Islet precursor cell (in vitro differentiated cells): ENCODE measurements at places on chromosomes 13 and 19.

- peak; percentile 75 for DNase-seq
Observed at GRCh38 chr19:44951179-44952159, 3.7 kb upstream of the CLPTM1 start.

DNA sequence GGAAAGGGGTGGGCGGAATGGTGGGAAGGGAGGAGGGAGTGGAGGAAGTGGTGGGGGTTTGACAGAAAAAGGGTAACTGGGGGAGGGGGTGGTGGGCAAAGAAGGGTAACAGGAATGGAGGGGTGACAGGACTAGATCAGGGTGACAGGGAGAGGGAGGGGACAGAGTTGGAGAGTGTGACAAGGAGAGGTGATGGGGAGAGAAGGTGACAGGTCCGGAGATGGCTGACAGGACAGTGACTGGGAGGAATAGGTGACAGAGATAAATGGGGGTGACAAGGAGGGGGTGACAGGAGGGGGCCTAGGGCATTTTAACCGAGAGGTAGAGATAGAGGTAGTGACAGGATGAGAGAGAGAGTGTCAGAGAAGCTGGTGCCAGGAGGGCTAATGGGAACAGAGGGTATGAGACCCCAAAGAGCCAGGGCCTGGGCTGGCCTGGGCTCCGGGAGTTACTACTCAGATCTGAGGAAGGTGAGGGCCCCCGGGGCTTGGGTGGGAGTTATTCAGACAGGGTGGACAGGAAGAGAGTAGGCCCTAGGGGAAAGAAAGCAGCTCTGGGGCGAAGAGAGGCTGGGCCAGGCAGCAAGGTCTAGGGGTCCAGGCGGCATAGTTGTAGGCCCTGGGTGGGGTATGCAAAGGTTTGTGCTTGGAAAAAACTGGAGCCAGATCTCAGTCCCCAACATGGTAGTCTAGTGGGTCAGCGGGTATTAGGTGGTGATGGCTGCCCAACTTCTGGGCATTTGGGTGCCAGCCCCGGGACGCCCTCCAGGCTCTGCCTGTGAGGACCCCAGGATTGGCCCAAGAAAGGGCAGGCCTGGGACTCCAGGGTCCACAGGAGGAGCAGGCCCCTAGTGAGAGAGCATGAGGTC is 660 bp downstream of the CIC start:
- no peak for DNase-seq

- DNase-seq = peak; percentile 96
Observed at GRCh38 chr19:3969435-3970312, 1.2 kb downstream of the DAPK3 start.

GRCh38 chr19:36256064-36256463 is 41.2 kb downstream of the ZNF146 start:
- DNase-seq = no peak

- DNase-seq = no peak
Observed at GRCh38 chr19:14511229-14511593, 7.0 kb downstream of the DNAJB1 start.

DNA sequence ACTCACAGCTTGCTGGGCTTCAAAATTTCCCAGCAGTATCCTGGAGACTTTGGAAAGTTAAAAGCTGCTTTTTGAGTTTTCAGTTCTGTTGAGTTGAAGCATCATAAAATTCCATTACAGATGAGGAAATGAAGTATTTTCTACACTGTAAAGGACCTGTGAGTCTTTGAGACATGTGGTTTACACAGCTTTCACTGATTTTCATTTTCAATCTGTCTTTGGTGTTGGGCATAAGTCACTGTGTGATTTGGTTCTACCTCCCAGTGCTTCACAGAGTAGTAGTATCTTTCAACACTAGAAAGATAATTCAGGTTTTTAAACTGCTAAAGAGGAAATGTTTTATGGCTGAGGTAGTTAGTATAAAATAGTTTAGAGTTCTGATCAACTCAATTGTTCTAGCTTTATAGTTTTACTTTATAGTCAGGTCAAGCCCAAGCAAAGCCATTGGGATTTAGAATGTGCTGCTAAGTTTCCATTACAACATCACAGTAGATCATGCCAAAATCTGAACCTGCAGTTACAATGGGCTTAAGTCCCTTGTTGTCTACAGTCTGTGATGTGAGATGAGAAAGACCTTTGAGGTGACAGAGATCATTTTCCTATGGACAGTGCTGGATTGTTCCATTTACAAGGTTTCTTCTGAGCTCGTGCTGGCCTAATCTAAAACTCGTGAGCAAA is 161.6 kb downstream of the FLT1 start:
- no peak for DNase-seq

DNA sequence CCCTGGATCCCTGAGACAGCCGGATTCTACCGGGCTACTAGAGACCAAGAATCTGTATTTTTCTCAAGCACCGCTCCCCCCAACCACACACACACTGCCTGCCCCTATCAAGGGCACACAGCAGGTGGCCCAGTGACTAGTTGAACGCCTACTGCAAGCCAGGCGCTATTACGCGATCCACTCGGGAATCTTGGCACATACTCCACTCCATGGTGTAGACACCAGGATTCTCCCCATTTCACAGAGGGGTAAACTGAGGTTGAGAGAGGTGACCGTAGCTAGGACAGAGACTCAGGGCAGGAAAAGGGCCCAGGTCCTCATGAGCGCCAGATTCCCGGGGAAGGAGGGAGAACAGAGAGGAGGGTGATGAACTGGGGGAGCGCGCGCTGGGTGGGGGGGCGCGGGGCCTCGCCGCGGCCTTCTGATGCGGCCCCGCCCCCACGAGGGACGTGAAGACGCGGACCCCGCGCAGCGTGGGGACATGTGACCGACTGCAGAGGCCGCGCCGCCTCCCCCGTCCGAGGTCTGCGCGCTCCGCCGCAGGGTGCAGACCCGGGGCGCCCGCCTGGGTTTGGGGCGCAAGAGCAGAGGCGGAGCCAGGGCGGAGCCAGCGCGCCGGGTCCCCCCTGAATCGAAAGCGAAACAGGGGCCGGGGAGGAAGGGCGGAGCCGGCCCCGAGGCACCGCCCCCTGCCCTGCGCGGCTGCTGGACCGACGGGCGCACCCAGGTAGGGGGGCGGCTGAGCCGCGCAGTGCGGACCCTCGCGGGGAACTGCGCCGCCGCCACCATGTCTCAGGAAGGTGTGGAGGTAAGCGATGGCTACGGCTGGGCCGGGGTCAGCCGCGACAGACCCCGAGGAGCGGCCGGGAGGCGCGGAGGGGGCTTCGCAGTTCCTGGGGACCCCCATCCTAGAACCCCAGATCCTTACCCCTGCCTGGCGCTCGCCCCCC is at the start of gene SHFL:
Gene SHFL (plus strand): TSS at position 677 of the 950 bp plus-strand sequence. CDS start 111 bp downstream, at position 788.
- DNase-seq = no peak

DNA sequence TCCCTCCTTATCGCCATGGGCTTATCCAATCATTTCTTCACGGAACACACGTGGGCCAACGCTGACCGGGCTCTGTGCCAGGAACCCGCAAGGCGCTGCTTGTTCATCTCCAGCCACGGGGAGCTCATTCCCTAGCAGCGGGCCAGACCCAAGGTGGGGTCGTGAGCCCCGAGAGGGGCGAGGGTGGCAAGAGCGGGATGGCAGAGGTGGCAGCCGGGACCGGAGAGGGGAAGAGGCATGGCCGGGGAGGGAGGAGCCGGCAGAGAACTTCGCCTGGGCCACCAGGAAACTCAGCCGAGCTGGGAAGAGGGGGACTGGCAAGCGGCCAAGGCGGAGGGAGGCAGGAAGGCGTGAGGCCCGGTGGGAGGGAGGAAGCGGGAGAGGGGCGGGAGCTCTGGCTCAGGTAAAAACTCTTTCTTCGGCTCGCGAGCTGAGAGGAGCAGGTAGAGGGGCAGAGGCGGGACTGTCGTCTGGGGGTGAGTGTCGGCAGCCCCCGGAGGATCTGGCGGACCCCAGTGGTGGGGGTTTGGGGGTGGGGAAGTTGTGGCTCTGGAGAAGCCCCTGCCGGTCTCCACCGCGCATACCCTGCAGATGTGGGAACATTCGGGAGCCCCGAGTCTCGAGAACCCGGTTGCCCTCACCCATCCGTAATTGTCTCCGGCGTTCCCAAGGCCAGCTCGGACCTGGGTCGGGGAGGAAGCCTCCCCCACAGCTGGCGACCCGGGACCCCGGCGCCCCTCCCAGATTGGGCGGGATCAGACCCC is at the start of gene B3GNT3:
Gene B3GNT3 (plus strand): TSS at position 408 of the 764 bp plus-strand sequence. CDS start 12,670 bp downstream, outside the sequence.
- peak; percentile 78 for DNase-seq

GRCh38 chr13:31105020-31105795 is 56.5 kb downstream of the HSPH1 start:
- DNase-seq = peak; percentile 47

GRCh38 chr13:113526466-113527220 is 36.1 kb upstream of the DCUN1D2 start:
- peak; percentile 44 for DNase-seq

DNA sequence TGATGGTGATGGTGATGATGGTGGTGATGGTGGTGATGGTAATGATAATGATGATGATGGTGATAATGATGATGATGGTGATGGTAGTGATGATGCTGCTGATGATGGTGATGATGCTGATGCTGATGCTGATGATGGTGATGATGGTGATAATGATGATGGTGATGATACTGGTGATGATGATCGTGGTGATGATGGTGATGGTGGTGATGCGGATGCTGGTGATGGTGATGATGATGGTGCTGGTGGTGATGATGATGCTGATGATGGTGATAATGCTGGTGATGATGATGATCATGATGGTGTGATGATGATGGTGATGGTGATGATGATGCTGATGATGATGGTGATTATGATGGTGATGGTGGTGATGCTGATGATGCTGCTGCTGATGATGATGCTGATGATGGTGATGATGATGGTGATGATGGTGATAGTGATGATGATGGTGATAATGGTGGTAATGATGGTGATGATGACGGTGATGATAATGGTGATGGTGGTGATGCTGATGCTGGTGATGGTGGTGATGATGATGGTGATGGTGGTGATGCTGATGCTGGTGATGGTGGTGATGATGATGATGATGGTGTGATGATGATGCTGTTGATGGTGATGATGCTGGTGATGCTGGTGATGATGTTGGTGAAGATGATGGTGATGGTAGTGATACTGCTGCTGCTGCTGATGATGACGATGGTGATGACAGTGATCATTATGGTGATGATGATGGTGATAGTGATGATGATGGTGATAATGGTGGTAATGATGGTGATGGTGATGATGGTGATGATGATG is 62.8 kb downstream of the ZNF536 start:
- DNase-seq = no peak

DNA sequence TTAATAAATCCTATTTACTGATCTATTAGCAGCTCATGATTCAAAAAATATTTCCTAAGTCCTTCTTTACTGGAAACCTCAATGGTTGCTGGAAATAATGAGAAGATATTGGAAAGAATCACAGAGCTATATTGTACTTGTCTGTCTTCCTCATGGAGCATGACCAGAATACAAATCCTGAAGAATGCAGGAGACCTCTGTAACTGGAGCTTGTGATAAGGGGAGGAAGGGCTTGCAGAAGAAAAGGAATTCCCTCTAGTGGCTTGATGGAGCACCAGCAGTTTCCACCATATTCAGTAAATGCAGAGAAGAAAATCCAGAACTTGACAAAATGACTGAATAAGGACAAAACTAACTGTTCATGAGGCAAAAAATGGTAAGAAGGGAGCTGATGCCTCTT is 1333.1 kb downstream of the EFNB2 start:
- no peak for DNase-seq

- no peak for DNase-seq
Observed at GRCh38 chr13:90239130-90239529, 1108.4 kb upstream of the MIR17HG start.

GRCh38 chr19:30676990-30677679 is 305.0 kb downstream of the ZNF536 start:
- DNase-seq = no peak

DNA sequence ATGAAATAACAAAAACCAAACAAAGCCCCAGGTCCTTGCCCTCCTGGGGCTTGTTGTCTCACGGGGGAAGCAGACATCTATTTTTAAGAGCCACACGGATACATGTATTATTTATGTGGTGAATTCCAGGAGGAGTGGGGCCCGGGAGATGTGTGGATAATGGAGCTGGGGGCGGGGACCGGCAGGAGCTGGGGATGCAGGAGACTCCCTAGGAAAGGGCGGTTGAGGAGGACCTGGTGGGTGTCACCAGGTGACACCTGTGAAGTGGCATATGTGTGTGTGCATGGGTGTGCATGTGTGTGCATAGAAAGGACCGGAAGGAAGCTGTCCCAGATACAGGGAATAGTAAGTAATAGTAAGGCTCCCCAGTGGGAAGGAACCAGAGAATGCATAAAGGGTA is 148.9 kb downstream of the URI1 start:
- DNase-seq = no peak

DNA sequence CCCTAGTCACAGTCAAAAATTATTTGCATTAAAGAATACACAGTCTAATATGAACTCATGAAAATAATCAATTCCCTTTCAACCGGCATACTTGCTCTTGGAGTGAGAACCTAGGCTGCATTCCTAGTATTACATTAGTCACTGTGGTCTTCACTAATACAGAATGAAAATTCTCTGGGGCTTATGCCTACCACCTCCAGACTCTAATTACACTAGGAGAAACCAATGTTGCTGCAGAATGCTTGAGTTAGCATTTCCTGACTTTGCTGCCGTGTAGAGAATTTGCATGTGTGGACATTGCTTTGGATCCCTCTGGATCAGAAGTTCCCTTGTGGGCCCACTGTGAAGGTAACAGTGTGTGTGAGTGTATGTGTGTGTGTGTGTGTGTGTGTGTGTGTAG is 87.8 kb downstream of the CCNA1 start:
- no peak for DNase-seq

DNA sequence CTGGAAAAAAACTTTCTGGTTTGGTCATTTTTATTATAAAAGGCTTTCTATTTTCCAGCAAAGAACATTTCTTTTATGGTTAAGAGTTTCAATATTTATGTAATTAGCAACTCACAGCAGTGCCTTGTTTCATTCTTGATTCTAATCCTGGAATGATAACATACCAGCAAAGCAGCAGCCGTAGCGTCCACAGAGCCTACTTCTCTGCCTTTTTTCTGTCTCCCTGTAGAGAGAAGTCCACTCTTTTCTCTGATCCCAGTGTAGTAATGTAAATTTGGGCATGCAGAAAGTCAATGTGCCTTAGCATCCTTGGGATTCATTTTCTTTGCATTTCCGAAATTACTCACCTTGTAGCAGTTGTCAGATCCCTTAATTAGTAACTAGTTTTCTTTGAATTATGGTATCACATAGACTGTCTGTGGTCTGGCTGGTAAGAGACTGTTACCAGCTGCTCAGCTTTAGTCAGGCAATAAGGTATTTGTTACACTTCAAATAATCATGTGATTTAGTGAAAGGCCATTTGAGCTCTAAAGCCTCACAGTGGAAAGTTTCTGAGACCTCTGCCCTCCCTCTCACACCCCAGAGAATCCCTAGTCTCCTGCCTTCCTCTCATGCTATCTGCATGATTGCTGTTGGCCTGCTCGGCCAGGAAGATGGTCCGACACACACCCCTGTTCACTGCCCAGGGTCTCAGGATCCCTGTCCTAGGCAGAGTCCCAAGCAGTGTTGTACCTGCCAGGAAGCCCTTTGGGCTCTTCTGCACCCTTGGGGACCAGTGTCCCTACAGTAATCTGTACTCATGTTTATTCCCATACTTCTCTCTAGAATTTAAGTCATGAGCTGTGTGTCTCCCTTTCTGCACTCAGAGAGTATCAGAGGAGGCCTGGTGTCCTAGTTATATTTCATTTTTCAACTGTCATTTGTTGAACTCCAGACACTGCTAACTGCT is 86.3 kb downstream of the LRCH1 start:
- DNase-seq = no peak

GRCh38 chr19:40377876-40378385 is 12.1 kb downstream of the HIPK4 start:
- DNase-seq = peak; percentile 48

- DNase-seq = no peak
Observed at GRCh38 chr13:99991013-99991827, 9.6 kb downstream of the ZIC2 start.
